ENCODE measurements at places on chromosomes 12 and 14.

DNA sequence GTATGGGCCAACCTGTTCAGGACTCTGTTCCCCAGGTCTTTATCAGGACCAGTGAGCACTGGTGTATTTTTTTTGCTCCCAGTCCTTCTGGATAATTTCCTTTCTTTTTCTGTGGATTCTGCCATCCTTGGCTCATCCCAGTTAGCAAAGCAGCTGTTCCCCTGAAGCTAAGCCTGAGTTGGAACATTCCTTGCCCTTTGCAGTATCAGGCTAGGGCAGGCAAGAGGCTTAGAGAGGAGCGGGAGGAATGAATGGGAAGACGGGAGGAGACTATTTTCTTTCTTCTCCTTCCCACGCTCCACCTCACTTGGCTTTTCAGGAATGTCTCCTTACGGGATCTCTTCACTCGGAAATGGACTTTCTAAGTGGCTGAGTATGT, 29.2 kb downstream of the ERG28 start:
- no peak for DNase-seq

GRCh38 chr12:113202300-113203075, 17.0 kb downstream of the RITA1 start:
- no peak for DNase-seq

GRCh38 chr12:109126784-109127183, 10.4 kb downstream of the ACACB start:
- DNase-seq: no peak

- no peak for DNase-seq
Observed at GRCh38 chr14:32697114-32697513, 241.6 kb upstream of the NPAS3 start.

GRCh38 chr14:68369281-68370056, 423.4 kb downstream of the ZFP36L1 start:
- DNase-seq: no peak

GRCh38 chr12:113700943-113701342, 229.3 kb upstream of the LHX5 start:
- DNase-seq: no peak

GRCh38 chr12:3644104-3644503, 108.8 kb downstream of the CRACR2A start:
- no peak for DNase-seq

GRCh38 chr12:25449007-25449406, 104.1 kb downstream of the LMNTD1 start:
- DNase-seq: no peak

DNA sequence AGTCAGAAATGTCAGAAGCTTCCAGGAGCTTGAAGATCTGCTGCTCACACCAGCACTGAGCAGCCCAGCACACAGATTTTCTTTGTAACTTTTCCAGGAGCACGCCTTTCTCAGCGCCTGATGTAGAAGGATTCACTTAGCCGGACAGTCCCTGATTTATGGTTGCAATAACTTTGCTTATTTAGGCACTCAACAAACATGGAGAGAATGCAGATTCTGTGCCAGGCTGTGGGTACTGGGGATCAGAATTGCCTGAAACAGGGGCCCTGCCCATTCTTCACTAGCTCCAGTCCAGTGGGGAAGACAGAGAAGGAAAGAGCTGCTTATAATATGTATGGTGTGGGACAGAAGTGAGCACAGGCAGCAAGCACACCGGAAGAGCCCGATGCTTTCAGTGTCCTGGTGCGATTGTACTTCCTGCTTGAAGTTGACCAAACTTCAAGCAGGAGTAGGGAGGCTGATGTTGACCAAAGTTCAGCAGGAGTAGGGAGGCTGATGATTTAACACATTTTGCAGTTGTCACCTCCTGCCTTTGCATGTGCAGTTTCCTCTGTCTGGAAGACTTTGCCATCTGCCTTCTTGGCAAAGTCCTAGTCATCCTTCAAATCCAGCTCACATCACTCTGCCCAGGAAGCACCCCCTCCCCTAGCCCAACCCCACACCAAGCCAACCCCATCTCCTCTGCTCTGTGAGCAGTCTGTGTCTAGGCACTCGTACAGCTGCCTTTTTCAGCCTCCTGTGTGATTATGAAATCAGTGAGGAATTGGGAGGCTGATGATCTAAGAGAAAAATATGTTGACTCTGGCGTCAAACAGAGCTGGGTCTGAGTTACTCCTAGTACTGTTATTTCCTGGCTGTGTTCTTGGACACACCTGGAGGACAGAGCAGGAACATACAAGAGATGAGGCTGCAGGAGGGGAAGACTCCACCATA, 12.0 kb upstream of the PRIMA1 start:
- no peak for DNase-seq

DNA sequence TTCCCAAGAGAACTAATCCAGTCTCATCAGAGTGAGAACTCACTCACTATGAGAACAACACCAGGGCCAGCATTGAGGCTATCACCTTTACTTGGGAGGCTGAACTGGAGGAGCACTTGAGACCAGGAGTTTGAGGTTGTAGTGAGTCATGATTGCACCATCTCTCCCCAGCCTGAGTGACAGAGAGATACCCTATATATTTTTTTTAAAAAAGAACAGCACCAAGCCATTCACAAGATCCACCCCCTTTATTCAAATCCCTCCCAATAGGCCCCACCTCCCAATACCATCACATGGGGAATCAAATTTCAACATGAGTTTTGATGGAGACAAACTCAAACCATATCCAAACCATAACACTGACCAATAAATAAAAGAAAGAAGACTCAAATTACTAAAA, 3.7 kb upstream of the TMX1 start:
- DNase-seq: peak; percentile 27

DNA sequence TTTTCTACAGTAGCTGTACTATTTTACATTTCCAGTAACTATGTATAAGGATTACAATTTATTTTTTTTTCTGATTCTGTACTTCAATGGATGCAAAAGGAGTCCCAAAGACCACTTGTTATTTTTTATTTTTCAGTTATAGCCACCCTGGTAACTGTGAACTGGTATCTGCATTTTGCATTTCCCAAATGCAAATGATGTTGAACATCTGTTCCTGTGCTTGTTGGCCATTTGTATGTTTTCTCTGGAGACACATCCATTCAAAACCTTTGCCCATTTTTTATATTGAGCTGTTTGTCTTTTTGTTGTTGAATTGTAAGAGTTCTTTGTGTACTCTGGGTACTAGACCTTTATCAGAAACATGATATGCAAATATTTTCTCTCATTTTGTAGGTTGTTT, 485.6 kb downstream of the LRIG3 start:
- no peak for DNase-seq

- no peak for DNase-seq
Observed at GRCh38 chr14:103542605-103543088, 13.7 kb downstream of the TRMT61A start.

Measured in RWPE1 (cell line).